M059J (cell line): ENCODE measurements at places on chromosomes 5 and 9.
A peak's percentile ranks its signal among the peaks of the same experiment; 100 is the strongest.

DNA sequence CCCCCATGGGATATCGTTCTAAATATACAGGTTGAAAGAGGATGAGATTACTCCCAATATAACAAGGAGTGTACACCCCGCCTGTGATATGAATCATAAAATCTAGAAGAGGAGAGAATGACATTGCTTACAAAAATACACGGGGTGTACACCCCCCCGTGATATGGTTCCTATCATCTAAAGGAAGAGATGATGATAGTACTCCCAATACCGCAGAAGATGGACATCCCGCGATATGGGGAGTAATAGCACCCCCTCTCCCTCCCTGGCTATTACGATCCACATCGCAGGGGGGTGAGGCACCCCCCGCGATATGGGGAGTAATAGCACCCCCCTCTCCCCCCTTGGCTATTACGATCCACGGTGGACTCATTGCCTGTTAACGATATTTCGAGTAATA lies 124.6 kb downstream of the TMEM38B start:
- DNase-seq, result no peak

DNA sequence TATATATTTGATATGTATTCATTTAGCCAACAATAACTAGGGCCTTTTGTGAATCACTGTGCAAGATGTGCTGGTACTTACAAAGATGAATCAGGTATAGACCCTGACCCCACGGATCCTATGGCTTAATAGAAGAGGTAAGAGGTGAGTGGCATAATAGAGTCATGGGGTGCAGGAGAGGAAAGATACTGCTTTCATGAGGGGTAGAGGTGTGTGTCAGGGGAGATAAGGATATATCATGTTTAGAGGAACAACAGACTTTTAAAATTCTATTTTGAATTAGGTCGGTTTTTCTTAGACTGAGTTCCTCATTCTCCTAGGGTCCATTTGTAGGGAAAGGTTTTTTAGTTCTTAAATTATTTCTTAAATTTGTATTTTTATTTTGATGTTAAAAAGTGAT lies 27.8 kb downstream of the ZCCHC7 start:
- DNase-seq, result no peak

- DNase-seq, result no peak
Measured at GRCh38 chr5:162852134-162852533, 585.3 kb upstream of the CCNG1 start.

- no peak for DNase-seq
Measured at GRCh38 chr9:20087481-20087880, 298.6 kb upstream of the SLC24A2 start.

- DNase-seq, result no peak
Measured at GRCh38 chr5:139740138-139740991, 55.2 kb upstream of the PSD2 start.

DNA sequence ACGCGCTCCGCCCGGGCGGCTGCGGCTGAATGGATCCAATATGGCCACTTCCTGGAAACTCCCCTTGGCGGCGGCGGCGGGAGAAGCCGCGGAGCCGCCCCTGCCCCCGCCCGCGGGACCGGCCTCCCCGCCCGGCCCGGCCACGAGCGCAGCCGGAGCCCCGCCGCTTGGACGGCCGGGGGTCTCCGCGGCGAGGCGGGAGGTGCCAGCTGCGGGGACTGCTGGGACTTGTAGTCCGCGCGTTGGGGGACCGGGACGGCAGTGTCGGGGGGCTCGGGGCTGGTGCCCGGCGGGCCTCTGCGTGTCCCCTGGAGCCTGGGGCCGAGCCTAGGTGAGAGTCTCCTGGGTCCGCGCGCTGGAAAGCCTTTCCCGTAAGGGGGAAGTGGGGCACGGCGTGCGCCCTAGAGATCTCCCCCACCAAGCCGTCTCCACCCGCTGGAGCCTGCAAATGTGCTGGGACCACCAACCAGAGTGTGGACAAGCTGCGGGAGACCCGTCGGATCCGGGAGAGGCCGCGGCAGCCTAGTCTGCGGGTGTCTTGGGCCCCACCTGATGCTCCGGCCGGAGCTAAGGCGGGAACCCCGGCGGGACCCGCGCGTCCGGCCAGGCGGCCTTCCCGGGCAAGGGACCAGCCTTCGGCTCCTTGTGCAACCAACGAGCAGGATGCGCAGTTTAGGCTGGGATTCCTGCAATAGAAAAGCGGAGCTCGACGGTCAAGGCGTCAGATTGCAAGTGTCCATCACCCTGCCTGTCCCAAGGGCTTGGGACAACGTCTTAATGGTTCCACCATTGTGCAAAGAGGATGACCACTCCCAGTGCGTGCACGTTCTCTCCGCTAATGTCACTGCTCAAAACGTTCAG lies at the start of gene SEPTIN8:
TSS of gene SEPTIN8 (minus strand) at position 31 of the 861 bp plus-strand sequence. CDS start 102 bp downstream, outside the sequence.
- DNase-seq, result peak; percentile 49

DNA sequence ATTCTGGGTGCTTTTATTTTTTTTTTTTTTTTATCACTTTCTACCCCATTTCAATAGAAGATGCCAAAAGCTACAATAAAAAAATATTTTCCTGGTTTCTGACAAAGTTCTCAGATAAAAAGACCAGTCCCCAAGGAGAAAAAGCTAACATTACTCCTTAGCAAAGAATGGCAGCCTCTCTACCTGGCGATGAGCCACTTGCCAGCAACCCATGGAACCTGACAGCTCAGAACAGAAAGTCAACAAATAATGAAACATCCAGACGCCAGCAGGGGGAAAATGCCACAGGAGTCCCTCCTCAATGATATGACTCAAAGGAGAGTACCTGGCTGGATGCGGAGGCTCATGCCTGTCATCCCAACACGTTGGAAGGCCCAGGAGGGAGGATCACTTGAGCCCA lies 123.2 kb downstream of the MYO10 start:
- peak; percentile 82 for DNase-seq

- no peak for DNase-seq
Measured at GRCh38 chr5:131974956-131975726, 29.7 kb upstream of the MEIKIN start.

GRCh38 chr5:142684508-142685041 lies 1.3 kb downstream of the FGF1 start:
- peak; percentile 34 for DNase-seq

DNA sequence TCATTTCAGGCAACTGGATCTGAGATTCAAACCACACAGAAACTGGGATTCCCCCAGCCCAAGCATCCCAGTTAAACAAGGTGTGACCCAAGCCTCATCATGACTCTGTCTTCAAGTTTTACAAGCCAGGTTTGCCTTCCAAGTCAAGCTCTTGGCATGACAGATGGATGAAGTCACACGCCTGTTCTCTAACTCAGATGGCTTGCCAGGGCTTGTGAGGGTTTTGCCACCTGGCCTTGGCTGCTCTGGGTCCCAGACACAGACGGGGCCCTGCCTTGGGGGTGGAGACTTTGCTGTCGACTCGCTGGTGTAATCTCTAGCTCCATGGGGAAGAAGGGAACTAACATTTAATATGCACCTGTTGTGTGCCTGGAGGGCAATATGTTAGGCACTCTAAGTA lies 95.8 kb upstream of the RARS1 start:
- DNase-seq, result no peak

DNA sequence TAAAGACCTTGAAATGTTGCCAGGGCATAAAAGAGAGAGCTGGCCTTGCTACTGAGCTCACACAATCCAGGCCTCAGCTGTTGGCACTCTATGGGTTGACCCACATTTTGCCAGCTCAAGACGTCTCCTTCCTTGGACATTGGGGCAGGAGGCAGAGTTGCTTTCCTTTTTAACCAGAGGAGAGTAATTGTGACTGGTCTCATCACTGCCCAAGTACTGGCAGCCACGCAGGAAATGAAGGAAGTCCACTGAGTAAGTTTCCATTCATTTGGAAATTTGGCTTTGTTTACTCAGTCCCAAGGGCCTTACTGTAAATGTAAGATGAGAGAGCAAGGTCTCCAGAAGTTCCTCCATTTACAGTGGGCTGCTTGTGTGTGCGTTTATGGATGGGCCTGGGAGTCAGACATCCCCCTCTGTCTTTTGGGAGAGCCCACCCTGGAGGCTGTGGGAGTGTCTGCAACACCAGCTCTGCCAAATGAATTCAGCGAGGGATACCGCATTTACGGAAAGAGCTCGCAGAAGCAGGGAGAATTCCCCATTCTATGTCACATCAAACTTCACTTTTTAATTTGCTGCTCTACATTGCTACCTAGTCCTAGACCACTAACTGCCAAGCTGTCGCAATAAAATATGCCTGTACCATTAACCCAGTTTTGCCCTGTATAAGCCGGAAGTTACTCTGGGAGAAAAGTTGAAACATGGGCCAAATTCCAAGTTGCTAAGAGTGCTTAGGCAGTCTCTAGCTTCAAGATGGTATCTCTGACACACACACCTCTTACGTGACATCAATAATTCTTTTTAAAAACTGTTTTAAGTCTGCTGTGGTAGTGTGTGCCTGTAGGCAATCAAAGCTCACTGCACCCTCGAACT lies 24.5 kb upstream of the PDZD2 start:
- peak; percentile 91 for DNase-seq

GRCh38 chr5:115329475-115329874 lies 33.0 kb upstream of the CCDC112 start:
- DNase-seq, result no peak

DNA sequence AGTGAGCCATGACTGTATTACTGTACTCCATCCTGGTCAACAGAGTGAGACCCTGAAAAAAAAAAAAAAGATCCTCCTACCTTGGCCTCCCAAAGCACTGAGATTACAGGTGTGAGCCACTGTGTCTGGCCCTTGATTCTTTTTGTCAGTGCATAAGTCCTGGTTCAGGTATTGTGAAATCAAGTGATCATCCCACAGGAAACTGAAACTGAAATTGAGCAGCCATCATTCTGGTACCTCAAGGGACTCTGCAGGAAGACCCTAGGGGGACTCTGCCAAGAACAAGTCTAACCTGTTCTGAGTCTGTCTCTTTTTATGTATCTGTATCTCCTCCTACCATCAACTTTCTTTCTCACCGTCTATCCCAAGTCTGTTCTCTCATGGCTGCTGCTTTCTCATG lies 1.9 kb upstream of the DCAF10 start:
- no peak for DNase-seq

- no peak for DNase-seq
Measured at GRCh38 chr5:32280656-32281081, 32.1 kb downstream of the MTMR12 start.

DNA sequence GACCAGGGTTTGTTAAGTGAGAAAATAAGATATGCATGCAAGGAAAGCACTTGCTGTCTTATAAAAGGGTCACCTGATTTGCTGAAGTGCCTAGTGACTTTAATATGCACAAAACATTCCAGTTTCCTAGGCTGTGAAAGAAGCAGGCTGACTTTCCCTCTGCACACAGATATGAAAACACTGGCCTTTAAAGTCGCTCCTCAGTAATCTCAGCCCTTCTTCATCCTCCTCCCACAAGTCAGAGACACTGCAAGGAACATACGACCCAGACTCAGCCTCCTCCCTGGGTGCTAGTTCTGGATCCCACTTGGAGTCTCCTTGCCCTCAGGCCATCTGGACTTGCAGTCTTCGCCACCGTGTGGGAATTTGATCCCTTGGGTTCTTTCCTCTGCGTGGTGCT lies 166.1 kb downstream of the CFAP90 start:
- no peak for DNase-seq

GRCh38 chr9:92980085-92980745 lies 32.9 kb downstream of the FGD3 start:
- peak; percentile 32 for DNase-seq

- DNase-seq, result no peak
Measured at GRCh38 chr5:146006470-146007190, 70.3 kb downstream of the SH3RF2 start.

GRCh38 chr9:137295238-137295811 lies 6.7 kb downstream of the NRARP start:
- DNase-seq, result no peak

DNA sequence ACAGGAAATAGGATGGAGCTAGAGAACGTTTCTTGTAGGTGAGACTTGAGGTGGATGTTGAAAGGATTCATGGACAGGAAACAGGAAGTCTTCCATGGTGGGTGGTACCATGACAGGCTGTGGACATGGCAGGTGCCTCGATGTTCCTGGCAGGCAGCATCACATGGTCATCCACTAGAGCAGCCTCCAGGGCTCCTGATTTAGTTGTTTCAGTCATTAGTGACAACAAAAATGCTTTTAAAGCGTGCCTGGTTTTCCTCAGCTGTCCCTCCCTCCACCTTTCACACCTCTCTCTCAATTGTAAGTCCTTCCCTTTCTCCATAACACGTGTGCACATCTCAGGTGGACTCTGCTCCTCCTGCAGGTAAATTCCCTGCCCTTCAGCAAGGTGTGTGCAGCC lies 25.2 kb upstream of the ASPN start:
- DNase-seq, result no peak

GRCh38 chr9:70092190-70092589 lies 48.5 kb downstream of the MAMDC2 start:
- no peak for DNase-seq

DNA sequence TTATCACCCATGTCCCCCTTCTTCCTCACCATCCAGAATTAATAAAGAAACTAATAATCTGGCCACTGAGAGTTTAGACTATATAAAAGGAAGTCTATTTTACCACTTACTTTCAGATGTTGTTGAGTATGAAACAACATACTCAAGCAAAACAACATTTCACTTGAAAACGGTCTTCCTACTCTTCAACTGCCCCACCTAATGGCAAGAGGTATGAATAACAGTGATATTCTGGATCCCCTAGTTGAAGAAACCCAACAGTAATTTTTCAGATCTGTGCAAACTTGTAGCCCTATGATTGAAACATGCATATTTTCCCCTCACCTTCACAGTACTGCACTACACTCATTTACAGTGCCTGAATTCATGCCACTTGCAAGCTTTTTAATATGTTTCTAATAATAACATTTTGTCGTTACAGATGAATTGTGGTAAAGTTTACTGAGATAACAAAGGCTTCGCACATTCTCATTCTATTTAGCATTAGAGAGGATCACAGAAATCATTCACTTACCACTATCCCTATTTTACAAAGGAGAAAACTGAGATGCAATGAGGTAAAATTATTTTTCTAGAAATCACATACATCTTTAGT lies 267.9 kb upstream of the PDE4D start:
- DNase-seq, result peak; percentile 53

- no peak for DNase-seq
Measured at GRCh38 chr9:73845954-73846690, 651.0 kb upstream of the RORB start.

DNA sequence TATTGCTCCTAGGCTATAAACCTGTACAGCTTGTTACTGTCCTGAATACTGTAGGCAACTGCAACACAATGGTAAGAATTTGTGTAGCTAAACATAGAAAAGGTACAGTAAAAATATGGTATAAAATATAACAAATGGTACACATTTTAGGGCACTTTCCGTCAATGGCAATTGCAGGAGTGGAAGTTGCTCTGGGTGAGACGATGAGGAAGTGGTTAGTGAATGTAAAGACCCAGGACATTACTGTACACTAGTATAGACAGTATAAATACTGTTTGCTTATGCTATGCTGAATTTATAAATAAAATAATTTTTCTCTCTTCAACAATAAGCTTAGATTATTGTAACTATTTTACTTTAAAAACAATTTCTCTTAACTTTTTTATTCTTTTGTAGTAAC lies 15.6 kb upstream of the ADRB2 start:
- DNase-seq, result no peak

DNA sequence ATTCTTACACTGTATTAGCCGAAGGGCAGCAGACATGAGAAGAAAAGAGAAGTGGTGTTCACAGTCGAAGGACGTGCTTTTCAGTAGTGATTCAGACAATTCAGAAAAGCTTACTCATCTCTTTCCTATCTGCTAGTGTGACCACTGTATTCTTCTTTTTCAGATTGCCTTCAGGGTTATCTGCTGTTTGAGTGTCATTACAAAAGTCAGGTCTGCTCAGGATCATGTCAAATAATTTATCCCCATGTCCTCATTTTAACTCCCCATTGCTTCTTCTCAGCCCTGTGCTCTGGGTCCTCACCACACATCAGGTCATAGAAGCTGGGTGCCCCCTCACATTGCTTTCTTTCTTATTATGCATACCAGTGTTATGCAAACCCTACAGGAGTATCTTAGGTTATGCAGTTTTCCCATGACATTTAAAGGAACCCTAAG lies 394.0 kb downstream of the CETN3 start:
- DNase-seq, result peak; percentile 34
